ENCODE measurements at places on chromosomes 6 and 20.

- DNase-seq, result peak; percentile 28
These were observed 118.5 kb downstream of the GFRAL start for GRCh38 chr6:55445648-55446204.

DNA sequence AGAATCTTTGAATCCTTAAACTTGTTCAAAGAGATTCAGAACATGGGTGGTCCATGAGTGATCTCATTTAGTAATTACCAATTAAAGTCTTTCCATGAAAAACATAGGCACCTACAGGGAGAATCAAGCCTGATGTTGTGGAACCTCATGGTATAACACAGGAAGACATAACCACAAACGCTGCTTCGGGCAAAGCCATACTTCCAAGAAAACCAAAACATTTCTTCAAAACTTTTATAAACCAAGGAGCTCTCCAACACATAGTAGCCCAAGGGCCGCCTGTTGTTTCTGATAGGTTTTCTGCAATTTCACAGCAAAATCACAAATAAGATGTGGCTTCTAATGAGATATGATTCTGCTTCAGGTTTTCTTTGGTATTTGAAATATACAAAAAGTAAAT lies 2.5 kb downstream of the CHD6 start:
- no peak for DNase-seq

DNA sequence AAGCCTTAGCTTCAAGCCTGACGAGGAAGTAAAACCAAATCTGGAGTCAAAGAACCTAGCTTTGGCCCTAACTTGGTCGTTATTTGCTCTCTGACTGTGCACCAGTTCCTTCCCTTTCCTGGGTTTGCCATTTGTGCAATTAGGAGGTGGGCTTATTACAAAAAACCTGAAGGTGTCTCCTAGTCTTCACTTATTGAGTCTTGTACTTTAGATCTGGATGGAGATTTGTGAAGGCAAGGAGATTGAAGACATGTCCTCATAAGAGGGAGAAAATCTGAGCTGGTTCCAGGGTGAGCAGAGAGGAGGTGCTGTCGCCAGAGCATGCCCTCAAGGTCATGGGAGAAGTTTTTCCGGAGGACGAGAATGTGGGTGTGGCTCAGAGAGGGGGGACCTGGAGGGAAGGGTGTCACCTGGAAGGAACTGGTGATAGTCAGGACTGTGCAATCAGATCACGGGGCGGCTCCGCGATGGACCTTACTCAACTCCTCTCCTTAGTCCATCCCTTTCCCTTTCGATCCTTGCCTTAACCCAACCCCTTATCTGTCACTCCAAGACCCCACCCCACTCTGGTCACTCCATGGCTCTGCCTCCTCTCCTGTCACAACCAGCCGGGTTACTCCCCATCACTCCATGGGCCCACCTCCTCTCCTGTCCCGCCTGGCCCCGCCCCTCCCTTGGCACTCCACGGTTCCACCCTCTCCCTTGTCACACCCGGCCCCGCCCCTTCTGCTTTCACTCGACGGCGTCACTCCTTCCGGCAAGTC lies 588 bp upstream of the ACSS2 start:
- DNase-seq, result peak; percentile 98

GRCh38 chr20:46354207-46354555 lies 45.9 kb upstream of the CDH22 start:
- DNase-seq, result no peak

DNA sequence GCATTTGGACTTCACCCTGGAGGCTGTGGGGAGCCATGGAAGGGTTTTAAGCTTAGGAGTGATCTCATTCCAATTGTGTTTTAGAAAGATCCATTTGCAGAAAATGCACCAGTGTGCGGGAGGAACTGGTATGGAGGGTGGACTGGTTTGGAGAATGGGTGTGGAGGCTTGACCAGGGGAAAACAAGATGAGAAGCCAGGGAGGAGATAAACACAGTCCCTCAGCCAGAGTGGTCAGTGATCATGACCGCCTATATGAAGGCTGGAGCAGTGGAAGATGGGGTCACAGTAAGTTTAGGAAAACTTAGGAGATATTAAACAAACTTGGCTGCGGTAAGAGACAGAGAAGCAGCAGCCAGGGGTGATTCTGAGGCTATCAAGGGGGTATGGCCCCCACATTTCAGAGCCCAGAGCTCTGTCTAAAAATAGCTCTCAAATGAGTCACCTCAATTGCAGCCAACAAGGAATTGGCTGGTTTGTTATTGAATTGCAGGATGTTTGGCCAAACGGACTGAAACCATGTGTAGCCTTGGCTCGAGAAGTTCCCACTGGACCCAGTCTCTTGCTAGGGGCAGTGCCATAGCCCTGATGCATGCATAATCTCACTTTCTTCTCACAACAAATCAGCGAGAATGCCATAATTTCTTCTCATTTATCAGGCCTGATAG lies 159.9 kb upstream of the TOP1 start:
- peak; percentile 69 for DNase-seq

- no peak for DNase-seq
These were observed 52.9 kb upstream of the CTNNBL1 start for GRCh38 chr20:37640600-37641561.

DNA sequence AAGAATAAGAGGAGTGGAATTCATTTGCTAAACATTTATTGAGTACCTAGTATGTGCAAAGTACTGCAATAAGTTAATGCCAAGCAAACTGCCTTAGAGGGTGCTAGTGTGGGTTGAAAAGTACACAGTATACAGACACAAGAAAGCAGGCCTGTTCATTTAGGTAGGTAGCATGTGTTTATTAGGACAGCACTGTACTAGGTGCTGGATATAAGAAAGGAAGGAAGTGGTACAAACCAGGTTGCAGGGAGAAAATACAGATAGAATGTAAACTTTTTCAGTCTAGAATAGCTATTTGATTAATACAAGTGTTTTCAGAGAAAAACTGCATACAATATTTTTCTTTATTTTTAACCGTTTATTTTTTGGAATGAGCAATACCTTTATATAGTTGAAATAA lies 68.1 kb downstream of the PHF20 start:
- DNase-seq, result no peak

GRCh38 chr6:134056046-134056445 lies 3.6 kb upstream of the SLC2A12 start:
- DNase-seq, result no peak

- no peak for DNase-seq
These were observed 48.9 kb downstream of the ATXN1 start for GRCh38 chr6:16712255-16712930.

DNA sequence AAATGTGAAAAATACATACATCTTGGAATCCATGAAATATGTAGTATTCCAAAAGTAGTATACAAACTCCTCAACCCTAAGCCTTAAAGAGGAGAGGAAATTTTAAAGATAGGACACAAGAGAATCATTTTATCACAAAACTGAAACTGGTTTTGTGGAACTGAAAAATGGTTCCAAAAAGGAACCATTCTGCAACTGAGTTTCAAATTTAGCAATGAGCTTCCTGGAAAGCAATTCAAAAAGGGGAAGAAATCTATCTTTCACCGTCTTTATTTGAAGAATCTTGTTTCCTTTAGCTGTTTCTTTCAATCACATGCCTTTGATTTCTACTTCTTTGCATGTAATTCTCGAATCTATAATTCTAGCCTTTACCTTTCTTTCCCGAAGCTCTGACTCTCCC lies 32.2 kb upstream of the LAMP5 start:
- DNase-seq, result no peak

- no peak for DNase-seq
These were observed 55.3 kb downstream of the EFCAB8 start for GRCh38 chr20:32914031-32914430.

- no peak for DNase-seq
These were observed 310.2 kb downstream of the TSHZ2 start for GRCh38 chr20:53282217-53282955.

DNA sequence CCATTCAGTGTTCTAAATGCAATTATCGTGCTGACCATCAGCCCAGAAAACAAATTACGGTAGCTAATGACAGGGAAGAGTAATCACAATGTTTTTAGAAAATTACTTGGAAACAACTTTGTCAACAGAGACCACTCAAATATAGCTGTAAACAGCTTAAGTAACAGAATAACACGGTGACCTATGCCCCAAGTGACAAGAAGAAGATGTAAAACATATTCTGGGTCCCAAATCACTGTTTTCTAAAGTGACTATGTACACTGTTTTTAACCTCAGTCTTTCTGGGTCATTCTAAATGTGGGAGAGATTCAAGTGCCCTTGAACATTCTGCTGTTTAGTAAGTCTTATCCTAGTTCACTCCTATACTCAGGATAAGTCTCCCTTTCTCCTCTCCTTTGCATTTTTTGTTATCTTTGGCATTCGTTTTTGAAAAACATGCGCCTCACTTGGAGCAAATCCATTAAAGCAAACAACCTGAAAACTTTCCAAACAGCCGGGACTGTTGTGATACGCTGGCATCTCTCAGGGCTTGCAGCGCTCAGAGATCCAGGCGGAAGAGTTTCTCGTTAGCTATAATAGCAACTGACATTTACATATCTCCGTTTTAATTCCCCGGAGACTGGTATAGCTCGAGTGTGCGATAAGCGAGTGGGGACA lies 114.5 kb upstream of the SOX4 start:
- DNase-seq, result no peak

GRCh38 chr6:141110481-141110880 lies 1022.2 kb upstream of the GJE1 start:
- no peak for DNase-seq

GRCh38 chr6:44983467-44984365 lies 344.4 kb upstream of the RUNX2 start:
- DNase-seq, result no peak

DNA sequence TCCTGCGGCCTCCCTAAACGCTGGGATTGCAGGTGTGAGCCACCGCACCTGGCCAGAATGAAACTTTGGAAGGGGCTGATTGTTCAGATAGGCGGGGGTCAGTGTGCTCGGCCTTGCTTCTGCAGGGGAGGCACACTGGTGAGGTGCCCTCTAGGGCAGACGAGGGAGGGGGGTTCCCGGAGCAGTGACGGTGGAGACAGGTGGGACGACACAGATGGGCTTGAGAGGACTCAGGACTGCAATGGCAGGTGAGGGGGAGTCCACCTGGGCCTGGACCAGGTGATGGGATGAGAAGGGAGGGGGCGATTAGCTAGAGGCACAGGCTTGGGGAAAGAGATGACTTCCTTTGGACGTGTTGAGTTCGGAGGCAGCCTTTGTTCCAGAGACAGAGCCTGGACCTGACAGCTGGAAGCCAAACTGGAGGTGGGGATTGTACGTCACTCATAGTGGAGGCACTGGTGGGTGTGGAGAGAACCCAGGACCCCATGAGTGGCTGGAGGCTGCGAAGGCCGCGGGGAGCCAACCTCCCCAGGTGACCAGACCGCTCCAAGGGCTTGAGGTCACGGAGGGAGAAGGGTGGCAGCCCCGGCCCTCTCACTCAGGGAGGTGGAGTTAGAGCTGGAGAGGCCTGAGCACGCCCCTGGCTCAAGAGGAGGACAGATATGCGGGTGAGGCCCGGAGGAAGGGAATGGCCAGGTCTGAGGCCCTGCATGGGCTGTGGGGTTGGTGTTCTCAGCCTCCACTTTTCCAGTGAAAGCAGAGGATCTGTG lies 10.5 kb upstream of the MAP1LC3A start:
- DNase-seq, result no peak

- no peak for DNase-seq
These were observed 24.1 kb downstream of the HECA start for GRCh38 chr6:139159016-139159415.

- DNase-seq, result no peak
These were observed 9.5 kb downstream of the DAAM2 start for GRCh38 chr6:39801456-39802251.

GRCh38 chr6:146123616-146124015 lies 94.8 kb downstream of the GRM1 start:
- no peak for DNase-seq

GRCh38 chr20:1282966-1283365 lies 16.9 kb downstream of the SNPH start:
- no peak for DNase-seq

DNA sequence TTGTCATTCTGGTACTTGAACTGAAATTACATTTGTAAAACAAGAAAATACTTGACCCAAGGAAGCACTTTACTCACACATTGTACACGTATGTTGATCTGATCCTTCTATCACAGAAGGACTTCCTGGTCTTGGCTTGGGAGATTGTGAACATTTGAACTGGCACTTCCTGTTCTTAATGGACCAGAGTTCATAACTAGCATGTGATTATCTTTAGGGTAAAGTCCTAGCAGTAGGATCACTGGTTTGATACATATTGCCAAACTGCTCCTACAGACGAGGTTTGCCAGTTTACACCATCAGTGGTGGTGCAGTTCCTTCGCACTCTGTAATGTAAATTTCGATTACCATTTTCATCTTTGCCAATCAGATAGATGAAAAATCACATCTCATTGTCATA lies 12.7 kb downstream of the HECA start:
- DNase-seq, result no peak

DNA sequence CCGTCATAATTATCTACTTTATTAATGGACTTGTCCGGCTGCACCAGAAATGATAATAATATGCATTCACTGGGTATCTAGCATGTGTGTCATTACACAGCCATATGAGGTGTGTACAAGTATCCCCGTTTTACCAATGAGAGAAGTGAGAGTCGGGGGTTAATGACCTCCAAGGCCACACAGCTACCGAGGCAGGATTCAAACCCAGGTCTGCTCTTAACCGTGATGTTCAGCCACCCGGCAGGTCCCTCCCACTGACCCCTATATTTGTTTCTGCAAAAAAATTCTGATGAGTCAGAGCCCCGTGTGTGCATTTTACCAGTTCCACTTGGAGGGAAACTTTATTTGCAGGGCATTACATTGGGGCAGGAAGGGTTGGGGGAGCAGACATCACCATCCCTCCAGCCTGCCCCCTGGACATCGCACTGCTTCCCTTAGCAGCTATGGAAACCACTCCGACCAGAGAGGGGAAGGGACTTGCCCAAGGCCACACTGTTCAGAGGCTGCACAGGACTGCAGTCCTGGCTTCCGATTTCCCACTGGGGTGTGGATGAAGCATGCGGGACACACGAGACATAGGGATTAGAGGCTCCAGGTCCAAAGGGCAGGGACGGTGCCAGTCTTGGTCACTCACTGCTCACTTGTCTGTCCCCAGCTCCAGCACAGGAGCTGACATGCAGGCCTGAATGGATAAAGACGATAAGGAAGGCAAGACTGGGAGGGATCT lies 10.1 kb upstream of the SRC start:
- peak; percentile 33 for DNase-seq

- no peak for DNase-seq
These were observed 4.3 kb upstream of the RPP21 start for GRCh38 chr6:30340589-30341054.

- DNase-seq, result no peak
These were observed 446.7 kb downstream of the BMP2 start for GRCh38 chr20:7214081-7214740.

GRCh38 chr6:63415286-63415685 lies 95.5 kb upstream of the LGSN start:
- DNase-seq, result no peak

- peak; percentile 71 for DNase-seq
These were observed 2.0 kb downstream of the ZNF335 start for GRCh38 chr20:45969712-45970634.

Measured in fibroblast of skin of back (primary cell).